ENCODE measurements at places on chromosomes 1 and 21.

DNA sequence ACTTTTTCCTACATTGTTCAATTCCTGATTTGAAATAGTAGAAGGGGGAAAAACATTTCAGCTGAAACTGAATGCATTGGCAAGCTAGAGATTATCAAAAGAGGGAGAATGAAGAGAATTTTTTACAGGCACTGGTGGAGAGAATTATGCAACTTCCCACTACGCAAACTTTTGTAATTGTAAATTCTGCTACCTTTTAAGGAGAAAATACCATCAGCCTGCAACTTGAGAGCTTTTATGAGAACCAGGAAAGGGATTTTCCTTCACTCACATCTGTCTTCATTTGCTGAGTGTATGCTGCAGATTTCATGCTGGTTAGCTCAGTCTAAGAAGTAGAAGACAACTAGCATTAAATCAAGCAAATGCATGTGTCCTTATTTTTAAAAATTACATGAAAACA, 43.7 kb downstream of the ADAMTS1 start:
- DNase-seq, result no peak

DNA sequence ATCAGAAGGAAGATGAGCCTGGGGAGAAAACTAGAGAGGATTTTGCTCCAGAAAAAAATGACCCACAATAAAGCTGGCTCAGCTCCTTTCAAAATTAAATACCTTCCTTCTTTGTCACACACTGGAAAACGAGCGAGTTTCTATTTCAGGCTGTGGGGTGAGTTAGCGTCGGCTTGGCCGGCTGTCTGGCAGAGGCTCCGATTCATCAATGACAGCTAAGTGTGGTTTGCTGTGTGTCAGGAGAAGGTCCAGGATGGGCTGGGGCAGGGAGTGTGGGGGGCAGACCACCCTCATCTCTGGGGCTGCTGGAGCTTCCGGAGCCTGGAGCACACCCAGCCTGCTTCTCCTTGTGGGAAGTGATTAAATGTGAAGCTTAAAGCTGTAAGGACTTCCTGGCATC, 120.2 kb downstream of the ETS2 start:
- no peak for DNase-seq

DNA sequence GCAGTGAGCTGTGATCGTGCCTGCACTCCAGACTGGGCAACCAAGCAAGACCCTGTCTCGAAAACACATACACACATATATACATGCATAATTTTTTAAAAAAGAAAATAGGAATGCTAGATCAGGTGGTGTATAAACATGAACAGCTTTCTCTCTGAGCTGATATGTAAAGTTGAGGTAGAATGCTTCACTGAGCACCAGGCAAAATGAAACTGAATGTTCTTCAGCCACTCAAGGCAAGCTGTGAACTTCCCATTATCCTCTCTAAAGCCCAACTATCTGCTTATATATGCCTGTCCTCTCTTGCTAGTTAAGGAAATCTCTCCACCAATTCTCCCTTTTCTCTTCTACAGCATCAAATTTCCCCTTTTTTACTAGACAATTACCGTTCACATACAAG, 93.0 kb downstream of the NUF2 start:
- DNase-seq, result no peak

GRCh38 chr1:56755911-56756310, 63.3 kb downstream of the FYB2 start:
- DNase-seq, result no peak

DNA sequence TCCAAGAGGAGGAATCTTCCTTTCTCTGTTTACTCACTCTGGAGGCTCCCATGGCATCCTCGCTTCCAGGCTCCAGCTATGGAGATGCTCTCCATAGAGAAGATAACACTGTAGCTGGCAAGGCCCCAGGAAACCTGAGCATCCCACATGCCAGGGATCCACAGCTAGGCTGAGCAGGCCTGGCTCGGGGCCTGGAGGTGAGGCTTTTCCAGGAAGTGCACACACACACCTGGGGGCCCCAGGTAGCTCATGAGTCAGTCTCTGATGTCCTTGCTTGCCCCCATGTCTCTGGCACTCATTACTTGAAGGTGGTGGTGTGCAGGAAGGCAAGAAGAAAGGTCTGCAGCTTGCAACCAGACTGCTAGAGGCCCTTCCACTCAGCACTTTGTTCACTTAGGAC, 5.5 kb upstream of the LCE5A start:
- DNase-seq, result no peak

- DNase-seq, result no peak
Measured at GRCh38 chr1:66223681-66224080, 310.3 kb upstream of the SGIP1 start.

DNA sequence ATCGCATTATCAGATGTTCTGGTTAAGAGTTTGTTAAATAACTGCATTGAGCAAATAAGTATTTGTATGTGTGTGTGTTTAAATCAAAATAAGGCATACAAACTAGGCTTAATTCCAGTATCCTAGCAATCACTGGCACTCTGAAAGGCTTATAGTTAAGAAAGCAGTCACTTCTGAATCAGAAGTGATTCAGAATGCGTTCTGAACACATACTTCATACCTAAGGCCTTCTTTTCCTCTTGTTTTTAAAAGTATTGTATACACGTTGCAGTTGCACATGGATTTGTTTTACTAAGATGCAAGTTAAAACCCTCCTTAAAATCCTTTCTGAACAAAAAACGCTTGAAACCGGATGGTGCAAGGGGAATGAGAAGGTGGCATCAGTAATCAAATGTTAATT, 238.4 kb upstream of the DMRTA2 start:
- DNase-seq, result no peak

- no peak for DNase-seq
Measured at GRCh38 chr1:42832641-42833240, 13.7 kb upstream of the ZNF691 start.

DNA sequence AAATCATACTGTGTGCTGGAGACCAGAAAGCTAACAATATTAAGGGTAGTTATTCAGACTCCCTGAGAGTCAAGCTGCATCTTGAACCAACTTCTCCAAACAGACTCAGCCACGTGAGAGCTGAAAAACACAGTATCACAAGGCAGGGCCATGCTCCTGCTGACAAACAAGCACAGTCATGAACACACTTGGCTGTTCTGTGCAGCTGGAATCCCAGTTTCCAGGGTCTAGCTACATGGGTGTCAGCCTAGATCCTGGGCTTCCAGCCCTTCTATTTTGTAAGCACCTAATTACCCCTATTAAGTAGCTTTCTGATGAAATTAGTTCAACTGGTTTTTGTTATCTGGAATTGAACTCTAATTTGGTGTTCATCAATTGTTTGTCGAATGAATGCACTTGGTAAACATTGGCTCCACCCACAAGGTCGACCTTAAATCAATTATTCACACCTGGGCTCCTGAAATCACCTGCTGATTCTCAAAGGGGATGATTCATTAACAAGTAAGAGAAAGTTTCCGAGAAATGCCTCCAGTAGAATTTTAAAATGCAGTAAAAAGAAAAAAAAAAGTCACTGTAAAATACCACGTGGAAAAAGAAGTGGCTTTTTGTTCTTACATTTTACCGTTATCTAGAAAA, 179.3 kb downstream of the ZC3H11B start:
- no peak for DNase-seq

GRCh38 chr1:32345289-32345827, 9.3 kb upstream of the MARCKSL1 start:
- no peak for DNase-seq

GRCh38 chr1:1020415-1021009, 592 bp downstream of the AGRN start:
- DNase-seq, result no peak

- DNase-seq, result no peak
Measured at GRCh38 chr1:54428837-54429518, 22.8 kb upstream of the SSBP3 start.

- no peak for DNase-seq
Measured at GRCh38 chr1:167305706-167306277, 85.1 kb downstream of the POU2F1 start.

DNA sequence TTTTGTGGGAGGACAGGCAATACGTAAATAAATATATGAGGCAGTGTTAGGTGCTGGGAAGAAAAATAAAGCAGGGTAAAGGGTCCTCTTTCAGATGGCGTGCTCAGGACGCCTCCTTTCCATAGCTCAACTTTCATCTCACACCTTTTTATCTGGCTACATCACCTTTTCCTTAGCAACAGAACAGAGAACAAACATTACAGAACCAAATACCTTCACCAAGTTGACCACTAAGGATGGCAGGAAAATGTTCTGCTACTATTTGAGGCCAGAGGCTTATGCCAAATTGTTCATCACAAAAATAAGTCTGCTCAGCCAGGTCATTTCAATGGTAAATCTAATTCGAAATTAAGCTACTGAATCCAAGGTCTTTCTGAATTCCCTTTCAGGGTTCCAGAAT, 149.2 kb upstream of the C1orf21 start:
- no peak for DNase-seq

DNA sequence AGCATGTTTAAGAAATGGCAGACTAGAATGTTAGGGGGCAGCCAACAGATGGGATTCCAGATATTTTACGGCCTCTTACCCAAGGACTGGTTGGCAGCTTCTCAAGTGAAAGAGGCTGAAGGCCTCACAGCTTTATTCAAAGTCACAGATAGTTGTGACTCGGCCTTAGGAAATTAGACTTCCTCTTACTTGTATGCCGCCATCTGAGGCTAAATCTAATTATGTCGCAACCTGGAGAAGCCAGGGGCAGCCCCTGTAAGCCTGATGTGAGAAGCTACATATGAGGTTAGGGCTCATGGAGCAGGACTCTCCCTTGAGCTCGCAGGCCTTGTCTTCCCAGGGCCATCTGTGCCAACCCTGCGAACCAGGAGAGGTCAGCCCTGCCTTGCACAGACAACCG, 352.5 kb downstream of the HHAT start:
- no peak for DNase-seq

DNA sequence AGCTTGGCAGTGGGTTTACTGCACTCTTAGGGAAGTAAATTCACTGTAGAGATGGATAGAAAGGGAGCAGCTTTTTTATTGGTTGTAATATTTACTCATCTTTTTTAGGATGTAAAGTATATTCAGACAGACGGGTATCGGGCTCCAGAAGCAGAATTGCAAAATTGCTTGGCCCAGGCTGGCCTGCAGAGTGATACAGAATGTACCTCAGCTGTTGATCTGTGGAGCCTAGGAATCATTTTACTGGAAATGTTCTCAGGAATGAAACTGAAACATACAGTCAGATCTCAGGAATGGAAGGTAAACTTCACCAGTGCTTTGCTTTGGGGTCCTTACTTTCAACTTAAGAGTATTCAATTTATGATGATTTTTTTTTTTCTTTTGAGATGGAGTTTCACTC, 3.2 kb downstream of the UHMK1 start:
- DNase-seq, result no peak

DNA sequence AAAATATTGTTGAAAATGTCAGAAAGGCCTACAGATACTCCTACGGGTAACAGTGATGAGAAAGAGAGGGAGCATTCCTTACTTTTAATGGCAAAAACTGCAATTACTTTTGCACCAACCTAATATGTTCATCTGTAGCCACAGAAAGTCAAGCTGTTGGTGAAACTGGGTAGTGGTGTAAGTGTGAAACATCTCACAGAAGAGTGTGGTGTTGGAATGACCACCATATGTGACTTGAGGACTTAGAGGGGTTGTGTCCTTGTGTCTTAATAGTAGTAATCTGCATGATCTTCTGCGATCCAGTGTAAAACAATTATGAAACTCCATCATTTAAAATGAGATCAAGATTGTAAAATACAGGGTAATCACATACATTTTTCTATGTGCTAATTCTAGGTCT, 320.7 kb downstream of the ADGRL2 start:
- DNase-seq, result no peak

DNA sequence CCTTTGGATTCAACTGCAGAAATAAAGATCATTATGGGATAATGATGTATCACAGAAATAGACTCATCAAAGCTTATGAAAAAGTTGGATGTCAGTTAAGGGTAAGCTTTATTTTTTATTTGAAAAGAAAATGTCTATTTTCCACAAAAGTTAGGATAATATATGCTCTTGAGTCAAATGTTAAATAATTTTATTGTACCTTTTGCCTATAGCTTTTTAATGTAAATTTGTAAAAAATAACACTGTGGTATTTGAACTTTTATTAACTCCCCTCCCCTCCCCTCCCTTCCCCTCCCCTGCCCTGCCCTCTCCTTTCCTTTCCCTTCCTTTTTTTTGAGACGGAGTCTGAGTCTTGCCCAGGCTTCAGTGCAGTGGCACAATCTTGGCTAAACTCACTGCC, 24.9 kb downstream of the MORC3 start:
- DNase-seq, result no peak

- DNase-seq, result no peak
Measured at GRCh38 chr1:22606161-22606560, 30.3 kb upstream of the C1QA start.

- no peak for DNase-seq
Measured at GRCh38 chr1:182556279-182556678, 32.8 kb downstream of the RNASEL start.

DNA sequence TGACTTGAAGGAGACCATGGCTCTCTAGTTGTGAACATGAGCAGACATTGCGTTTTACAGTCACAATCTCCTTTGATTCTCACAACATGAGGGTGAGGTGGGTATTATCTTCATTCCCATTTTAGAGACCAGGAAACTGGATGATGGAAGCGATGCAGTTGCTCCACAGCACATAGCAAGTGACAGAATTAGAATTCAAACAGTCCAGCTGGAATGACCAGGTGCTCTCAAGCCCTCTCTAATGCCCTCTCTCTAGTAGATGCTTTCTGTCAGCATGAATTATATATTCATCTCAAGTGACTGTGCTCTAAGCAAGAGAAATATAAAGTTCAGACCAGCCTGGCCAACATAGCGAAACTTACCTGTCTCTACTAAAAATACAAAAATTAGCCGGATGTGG, 9.8 kb upstream of the KIF1B start:
- DNase-seq, result no peak

DNA sequence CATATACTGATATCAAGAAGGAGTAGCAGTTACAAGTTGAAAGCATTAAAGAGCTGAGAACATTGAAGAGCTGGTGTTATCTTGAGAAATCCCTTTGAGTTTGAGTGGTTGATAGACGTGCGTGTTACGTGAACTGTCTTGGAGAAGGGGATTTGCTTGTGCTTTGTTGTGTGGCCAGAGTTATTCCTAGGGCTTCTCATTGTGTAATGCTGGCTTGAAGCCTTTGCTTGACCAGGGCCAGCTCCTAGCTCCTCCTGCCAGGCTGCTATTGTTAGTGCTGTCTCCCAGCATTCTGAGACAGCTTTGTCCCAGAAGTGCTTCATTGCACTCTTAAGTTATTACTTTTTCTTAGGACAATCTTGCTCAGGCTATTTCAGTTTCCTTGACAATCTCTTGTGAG, 116.2 kb upstream of the KCNK2 start:
- DNase-seq, result no peak

All from amygdala (tissue), 56 donors.